ENCODE measurements at places on chromosomes 1 and 21.
A peak's percentile ranks its signal among the peaks of the same experiment; 100 is the strongest.

DNA sequence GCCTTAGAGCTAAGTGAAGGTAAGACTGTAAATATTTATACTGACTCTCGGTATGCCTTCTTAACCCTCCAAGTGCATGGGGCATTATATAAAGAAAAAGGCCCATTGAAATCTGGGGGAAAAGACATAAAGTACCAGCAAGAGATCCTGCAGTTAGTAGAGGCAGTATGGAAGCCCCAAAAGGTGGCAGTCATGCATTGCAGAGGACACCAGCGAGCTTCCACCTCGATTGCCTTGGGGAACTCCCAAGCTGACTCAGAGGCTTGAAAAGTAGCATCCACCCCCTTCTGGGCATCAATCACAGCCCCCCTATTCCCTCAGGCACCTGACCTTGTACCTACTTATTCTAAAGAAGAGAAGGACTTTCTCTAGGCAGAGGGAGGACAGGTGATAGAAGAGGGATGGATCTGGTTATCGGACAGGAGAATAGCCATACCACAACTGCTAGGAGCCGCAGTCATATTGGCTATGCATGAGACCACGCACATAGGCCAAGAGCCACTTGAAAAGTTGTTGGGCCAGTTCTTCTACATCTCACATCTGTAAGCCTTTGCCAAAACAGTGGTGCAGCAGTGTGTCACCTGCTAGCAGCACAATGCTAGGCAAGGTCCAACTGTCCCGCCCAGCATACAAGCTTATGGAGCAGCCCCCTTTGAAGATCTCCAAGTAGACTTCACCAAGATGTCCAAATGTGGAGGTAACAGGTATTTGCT is 19.4 kb downstream of the PLA2G2F start:
- DNase-seq = no peak

DNA sequence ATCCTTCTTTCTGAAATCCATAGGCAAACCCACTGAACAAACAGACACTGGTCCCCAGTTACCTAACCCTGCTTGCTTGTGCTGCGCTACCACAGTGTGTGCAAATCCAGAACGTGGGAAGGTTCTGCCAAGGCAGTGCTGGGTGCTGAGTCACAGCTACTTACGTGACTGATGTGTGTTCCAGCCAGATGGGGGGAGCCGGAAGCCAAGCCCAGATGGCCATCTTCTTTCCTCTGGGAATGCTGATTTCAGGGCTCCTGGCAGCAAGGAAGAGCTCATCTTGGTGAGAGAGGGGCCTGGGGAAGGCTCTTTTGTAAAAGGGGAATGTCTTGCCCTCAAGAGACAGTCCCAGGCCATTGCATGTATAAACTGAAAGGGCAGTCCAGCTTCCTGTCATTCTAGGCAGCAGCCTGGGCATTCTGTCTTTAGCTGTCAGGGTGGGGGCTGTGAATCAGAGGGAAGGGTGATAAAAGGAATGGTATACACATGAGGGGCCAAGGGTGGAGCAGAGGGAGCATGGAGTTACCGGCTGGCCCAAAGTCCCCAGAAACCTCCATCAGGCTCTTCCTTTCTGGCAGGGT is 54.1 kb downstream of the CD46 start:
- peak; percentile 57 for DNase-seq

GRCh38 chr1:218748071-218748470 is 402.9 kb downstream of the TGFB2 start:
- DNase-seq = no peak

DNA sequence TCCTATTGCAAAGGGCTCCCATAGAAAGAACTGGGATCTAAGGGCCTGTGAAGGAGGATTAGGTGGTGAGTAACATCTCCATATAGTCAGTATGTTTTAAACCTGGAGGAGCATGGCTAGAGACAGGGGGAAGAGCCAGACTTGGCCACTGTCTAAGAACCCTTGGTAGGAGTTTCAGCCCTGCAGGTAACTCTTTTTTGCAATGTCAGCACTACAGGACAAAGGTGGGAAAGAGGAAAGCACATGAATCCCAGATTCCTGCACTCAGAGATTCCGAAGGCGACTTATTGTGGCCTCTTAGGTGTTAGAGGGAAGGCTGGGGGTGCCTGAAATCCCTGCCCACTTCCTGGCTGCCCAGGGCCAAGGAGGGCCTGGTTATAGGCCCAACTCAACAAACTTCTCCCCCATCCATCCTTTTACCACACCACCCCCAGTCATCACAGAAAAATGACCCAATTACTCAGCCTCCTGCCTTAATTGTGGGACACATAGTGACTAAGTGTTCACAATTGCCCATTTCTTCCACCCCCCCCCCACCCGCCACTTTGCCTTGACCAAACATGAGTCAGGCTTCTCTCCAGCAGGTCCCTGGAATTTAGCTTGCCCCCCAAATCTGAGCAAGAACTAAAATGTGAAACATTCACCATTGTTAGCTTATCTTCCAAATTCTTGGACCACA is 1.9 kb upstream of the NTNG1 start:
- no peak for DNase-seq

DNA sequence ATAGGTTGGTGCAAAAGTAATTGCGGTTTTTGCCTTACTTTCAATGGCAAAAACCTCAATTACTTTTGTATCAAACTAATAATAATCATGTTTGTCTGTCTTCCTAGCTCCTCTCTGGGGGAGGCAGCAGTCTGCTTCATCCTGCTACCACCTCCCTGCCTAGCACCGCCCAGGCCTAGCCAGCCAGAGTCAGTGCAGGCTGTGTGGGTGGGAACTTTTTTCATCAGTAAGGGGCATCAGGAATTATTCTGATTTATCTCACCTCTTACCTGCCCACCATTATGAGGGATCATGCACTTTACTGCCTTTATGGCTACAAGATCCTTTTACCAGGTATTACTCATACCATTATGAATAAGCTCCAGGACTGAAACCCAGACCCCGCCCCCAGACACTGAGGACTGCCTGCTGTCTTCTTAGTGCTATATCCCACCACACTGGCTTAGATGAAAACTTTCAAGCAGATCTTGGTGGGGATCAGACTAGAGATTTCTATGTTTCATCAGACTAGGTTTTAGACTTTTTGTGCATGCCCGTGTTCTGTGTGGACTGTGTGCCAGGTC is 116.4 kb downstream of the PBX1 start:
- DNase-seq = no peak

DNA sequence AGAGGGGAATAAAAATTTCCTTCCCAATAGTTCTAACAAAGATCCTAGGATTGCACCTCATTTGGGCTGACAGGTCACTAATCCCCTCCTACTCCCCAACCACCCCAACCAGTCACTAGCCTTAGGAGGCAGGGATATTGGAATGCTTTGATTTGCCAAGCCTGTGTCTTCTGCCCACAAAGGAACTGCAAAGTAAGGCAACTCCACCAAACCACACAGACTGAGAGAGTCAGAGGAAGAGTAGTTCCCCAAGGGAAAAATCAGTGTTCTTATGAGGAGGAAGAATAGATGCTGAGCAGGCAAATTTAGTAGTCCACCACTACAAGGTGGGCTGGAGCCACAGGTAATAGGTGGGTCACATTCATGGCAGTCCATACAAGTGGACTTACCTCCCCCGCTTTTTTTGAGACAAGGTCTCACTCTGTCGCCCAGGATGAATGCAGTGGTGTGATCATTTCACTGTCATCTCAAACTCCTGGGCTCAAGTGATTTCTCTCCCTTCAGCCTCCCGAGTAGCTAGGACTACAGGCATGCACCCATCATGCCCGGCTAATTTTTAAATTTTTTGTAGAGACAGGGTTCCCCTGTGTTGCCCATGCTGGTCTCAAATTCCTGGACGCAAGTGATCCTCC is 3.7 kb upstream of the TMEM39B start:
- no peak for DNase-seq

DNA sequence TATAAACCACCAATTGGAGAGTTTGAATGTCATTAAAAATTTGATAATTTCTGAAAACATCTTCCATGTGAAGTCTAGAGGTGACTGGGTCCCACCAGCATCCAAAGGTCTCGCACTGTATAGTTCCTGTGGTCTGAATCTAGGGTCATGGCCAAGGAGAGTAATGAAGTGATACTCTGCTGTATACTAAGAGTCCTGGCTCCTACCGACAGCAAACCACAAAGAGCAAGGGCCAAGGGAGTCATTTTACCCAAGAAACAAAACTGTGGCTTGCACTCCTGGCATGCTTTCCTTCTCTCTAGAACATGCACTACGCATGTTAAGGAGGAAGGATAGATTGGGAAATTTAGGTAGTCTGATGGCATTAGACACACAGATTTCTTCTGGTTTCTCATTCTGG is 115.6 kb downstream of the BRINP2 start:
- DNase-seq = no peak

DNA sequence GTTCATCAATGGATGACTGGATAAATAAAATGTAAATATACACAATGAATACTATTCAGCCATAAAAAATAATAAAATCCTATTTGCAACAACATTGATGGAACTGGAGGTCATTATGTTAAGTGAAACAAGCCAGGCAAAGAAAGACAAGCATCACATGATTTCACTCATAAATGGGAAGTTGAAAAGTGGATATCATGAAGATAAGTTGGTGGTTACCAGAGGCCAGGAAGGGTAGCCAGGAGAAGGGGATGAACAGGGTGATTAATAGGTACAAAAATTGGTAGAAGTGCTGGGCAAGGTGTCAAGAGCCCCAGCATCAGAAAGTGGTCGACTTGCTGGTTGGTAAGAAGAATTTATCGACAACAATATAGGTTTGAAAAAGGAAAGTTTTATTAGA is 1.3 kb upstream of the PARK7 start:
- DNase-seq = peak; percentile 50

GRCh38 chr1:71490432-71490831 is 409.6 kb upstream of the ZRANB2 start:
- no peak for DNase-seq

- no peak for DNase-seq
Observed at GRCh38 chr1:115425442-115425841, 87.4 kb upstream of the NGF start.

- DNase-seq = no peak
Observed at GRCh38 chr1:190429932-190430331, 47.7 kb downstream of the BRINP3 start.

- DNase-seq = no peak
Observed at GRCh38 chr21:31526040-31526439, 133.5 kb upstream of the SOD1 start.

GRCh38 chr1:150895618-150896017 is 8.7 kb downstream of the CTXND2 start:
- DNase-seq = no peak

DNA sequence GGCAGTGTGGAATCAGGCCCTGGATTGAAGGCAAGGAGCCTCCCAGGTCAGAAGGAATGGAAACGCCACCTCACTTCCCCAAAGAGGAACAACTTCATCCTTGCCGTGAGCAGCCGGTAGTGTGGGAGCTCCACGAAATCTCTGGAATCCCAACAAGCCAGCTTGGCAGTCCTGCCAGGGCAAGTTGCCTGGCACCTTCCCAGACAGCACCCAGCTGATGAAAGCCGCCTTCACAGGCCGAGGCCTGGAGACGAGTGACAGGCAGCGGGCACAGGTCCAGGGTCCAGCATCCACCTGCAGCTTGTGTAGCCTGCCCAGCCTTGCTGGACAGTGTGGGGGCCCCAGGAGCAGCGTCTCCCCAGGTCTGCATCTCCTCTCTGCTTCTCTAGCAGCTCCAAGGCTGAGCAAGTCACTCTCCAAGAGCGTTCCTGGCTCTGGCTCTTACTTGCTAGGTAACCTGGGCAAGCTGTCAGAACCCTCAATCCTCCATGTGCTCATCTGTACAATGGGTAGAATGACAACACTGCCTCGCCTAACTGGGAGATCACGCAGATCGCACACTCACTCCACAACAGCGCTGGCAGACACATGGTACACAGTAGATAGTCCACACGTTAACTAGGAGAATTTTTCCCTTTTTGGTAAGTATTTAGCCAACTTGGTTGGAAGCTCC is 43.0 kb downstream of the ACOT7 start:
- no peak for DNase-seq

DNA sequence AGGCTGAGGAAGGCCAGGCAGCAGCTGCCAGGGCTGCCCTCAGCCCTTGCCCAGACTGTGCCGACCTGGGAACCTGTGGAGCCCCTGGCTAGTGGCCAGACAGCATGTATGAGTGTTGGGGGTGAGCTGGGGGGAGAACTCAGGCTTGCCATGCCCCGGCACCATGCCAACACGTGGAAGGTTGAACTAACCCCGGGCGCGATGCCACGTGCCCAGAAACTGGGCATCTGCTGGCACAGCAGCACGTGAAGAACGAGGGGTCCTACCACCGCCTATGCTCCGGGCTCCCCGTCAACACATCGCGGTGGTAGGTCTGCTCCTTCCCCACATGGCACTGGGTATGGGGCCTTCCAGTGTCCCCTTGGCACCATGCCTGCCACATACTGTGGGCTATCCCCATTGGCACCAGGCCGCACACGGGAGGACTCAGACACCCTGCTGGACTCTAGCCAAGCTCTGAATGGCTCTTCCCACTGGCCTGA is 68.7 kb downstream of the CASZ1 start:
- DNase-seq = no peak

- no peak for DNase-seq
Observed at GRCh38 chr1:192633533-192634253, 2.3 kb upstream of the RGS13 start.

DNA sequence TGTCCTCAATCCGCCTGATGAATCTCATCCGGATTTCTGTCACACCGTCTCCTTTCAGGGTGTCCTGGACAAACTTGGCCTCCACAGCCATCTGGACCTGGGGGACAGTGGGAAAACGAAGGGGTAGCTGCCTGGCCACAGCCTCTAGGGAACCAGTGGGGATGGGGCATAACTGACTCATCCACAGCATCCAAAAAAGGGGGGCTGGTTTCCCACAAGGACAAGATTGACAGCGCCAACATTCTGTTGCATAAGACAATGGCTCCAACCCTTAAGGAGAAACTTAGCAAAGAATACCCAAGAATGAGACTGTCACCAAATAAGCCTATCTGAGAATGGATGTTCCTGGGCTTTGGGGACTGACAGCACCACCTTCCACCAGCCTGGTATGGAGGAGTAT is 12.1 kb downstream of the TRAPPC3 start:
- DNase-seq = no peak

DNA sequence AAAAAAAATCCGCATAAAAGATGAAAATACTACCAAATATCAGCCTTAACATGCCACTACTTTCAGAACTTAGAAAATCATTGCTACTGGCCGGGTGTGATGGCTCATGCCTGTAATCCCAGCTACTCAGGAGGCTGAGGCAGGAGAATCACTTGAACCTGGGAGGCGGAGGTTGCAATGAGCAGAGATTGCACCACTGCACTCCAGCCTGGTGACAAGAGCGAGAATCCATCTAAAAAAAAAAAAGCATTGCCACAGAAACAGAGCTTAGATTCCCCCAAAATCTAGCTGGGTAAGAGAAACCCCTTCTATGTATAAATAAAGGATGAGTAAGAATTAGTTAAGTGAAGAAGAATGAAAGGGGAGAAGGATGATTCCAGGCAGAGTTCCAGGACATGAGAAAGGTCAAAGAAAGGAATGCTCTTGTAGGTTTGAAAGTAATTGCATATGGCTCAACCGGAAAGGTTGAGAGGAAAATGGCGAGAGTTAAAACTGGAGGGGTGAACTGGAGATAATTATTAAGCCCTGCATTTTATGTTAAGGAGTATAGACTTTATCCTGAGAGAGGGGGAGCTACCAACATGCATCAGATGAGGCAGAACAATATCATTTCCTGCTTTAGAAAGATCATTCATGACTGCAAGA is 19.7 kb upstream of the NRDC start:
- no peak for DNase-seq

GRCh38 chr21:41894922-41895557 is 15.9 kb upstream of the PRDM15 start:
- peak; percentile 69 for DNase-seq

GRCh38 chr1:151282883-151283725 is 1.0 kb downstream of the ZNF687 start:
- peak; percentile 81 for DNase-seq

Data from hematopoietic multipotent progenitor cell treated with erythropoietin and hydrocortisone succinate and interleukin-3 and kit ligand, for 4 days (in vitro differentiated cells).